ENCODE measurements at places on chromosomes 12 and 14. TPM values are rescaled to one million over a fixed set of nuclear protein-coding genes. Genes with fewer than 3 reads are reported as not detected.

DNA sequence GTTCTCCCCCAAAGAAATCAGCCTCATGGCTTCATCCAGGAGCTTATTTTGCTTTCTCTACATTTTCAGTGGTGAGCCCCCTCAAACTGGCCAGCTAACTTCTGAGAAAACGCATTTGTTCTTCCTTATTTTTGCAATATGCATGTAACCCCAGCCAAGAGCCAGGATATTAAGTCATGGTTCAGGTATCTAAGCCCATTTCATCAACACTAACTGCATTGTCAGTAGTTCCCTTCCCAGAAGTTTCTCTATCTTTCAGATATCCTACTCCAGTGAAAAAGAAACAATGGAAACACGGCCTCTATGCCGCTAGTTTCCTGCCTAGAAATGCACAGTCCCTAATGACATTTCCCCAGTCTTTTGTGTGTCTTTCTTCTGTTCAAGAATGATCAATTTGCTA lies 102.8 kb upstream of the RASSF8 start:
- DNase-seq, result no peak

- DNase-seq, result no peak
These were observed 3.3 kb downstream of the CNOT2 start for GRCh38 chr12:70246580-70246979.

The CCDC175 gene
- total RNA-seq, result 0.20 TPM

DNA sequence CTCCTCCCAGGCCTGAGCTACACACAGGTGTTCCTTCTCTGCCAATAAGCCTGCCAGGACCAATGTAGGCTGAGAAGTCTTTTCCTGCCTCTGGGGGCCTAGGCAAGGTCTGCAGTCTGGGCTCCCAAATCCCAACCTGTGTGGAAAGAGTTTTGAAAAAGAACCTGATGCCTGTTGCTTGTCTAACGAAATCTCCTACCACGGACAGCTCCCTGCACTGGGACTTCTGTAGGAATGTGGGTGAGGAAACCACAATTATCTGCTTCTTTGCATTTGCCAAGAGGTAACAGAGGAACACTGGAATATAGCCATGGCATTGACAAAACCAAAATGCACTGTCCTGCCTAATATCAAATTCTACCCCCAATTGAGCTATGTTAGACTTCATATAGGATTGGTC lies 877.0 kb upstream of the TMEM132C start:
- DNase-seq, result peak; percentile 56

DNA sequence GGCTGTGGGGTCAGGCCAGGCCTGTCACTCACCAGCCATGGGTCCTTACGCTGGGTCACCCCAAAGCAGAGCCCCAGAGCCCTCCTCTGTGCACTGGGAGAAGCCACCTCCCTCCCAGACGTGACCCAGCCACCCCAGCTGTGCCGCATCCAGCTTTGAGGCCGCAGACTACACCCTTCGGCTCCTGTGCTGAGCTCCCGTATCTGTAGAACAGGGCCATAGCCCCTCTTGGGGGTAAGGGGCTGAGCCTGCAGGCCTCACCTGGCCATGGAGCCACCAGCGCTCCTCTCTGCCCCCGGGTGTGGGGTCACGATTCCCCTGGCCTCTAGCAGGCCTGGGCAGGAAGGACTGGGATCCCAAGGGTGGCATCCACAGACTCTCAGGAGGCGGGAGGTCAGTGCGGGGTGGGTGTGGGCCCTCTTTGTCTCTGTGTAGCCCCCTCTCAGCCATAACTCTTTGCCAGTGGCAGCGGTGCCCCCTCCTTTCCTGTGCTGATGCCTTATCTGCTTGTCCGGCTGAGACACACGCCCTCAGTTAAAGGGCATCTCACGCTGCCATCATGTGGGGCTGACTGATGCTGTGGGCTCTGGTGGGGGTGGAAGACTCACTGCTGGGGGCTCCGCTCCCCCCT lies 16.3 kb downstream of the ASPG start:
- no peak for DNase-seq

The PLCZ1 gene
- total RNA-seq, result not detected

The IL26 gene
- total RNA-seq, result not detected

- DNase-seq, result no peak
These were observed 2.4 kb upstream of the PDE6H start for GRCh38 chr12:14970473-14970872.

DNA sequence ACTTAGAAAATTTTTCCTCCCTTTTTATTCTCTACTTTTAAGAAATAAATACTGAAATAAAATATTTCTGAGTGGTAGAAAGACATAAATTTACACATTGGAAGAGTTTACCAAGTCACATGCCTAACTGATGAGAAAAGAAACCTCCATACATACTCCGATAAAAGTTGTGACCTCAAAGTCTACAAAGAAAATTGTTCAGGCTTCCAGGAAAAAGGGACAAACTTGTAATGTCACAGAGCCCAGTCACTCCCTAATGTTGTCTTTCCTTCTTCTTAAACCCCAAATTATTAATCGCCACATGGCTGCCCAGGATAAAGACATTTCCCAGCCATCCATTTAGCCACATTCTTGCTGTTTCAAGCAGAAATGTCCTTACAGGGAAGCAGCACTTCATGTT lies 455.3 kb downstream of the MDGA2 start:
- DNase-seq, result no peak

DNA sequence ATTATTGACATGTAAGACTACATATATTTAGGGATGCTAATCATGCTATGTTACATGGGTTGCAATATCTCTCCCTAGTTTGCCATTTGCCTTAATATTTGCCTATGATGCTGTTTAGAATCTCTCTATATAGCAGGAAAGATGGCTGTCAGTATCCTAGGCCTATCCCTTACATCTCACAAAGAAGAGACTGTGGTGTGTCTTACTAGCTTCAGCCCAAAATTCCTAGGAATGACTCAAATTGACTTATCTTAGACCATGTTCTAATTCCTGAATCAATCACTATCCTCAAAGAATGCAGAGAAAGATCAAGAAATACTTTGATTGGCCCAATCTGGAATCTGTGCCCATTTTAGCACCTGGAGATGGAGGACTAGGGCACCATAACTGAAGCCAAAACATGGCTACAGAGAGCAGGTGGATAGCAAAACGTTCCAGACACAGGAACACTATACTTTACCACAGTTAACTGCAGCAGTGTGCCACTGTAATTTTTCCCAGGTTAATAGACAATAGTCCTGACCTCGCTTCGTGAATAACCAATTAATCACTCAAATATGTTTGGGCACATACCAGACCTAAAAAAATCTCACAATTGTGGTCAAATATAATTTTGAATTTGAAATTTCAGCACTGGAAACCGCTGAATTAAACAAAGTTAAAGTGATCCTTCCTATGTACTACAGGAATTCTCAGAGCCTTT lies 32.7 kb upstream of the GLIPR1 start:
- DNase-seq, result no peak

GRCh38 chr12:54384591-54385041 lies at the start of gene ZNF385A:
ZNF385A (minus strand) TSS chr12:54384733; CDS start chr12:54384514, 219 bp downstream.
- no peak for DNase-seq

The BRF1 gene
- 49.9 TPM for total RNA-seq
